ENCODE measurements at places on chromosomes 1 and 21.

DNA sequence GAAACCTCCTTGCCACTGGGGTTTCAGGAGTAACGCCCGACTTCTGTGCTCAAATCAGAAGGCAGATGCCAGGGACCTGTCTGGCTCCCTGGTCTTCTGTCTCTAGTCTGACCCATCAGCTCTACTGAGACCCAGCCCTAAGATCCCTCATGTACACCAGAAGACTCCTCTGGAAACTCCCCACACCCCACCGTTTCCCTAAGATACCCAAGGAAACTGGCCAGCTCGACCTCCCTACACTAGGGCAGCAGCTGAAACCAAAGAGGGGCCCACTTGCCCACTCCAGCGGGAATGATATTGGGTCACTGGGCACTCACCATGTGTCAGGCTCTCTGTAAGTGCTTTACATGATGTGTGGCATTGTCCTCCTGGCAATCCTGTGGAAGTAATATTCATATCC is 469 bp upstream of the S100A16 start:
- no peak for DNase-seq

DNA sequence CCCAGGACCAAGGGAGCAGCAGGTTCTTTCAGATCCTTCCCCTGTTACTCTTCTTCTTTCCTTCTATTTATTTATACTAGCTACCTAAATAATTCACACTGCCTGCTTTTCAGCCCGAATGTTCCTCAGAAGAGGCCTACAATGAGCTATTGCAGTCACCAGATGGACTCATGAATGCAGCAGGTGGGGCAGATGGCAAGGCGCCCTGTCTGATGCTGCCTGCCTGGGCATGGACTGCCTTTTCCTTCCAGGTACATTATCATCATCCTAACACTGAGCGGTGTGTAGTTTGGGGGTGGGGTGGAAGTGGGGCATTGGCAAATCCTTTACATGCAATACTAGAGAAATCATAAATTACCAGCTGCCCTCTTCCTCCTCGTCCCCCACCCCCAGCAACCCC is 17.6 kb downstream of the ESRRG start:
- no peak for DNase-seq

GRCh38 chr1:219963432-219963831 is 35.1 kb upstream of the SLC30A10 start:
- no peak for DNase-seq

DNA sequence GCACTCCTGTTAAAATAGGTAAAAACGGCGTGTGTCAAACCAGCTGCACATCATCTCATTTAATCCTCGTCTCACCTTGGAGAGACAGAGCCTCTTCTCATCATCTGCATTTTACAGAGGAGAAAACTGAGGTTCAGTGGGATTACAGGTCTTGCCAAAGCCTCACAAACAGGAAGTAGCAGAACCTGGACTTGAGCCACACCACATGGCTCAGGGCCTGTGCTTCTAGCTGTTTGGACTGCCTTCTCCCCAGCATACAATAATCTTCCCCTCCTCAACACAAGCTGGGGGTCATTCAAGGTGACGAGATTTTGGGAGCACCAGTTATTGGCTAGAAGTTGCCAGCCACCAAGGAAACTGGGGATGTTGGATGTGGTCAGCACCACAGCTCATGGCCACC is 167.9 kb upstream of the ZC3H12A start:
- peak; percentile 39 for DNase-seq

- DNase-seq: no peak
Observed at GRCh38 chr1:26829184-26829911, 2.9 kb downstream of the ZDHHC18 start.

GRCh38 chr21:42622284-42622683 is 31.1 kb upstream of the PDE9A start:
- DNase-seq: peak; percentile 45

GRCh38 chr21:38897532-38898421 is 92.0 kb downstream of the ETS2 start:
- DNase-seq: no peak

DNA sequence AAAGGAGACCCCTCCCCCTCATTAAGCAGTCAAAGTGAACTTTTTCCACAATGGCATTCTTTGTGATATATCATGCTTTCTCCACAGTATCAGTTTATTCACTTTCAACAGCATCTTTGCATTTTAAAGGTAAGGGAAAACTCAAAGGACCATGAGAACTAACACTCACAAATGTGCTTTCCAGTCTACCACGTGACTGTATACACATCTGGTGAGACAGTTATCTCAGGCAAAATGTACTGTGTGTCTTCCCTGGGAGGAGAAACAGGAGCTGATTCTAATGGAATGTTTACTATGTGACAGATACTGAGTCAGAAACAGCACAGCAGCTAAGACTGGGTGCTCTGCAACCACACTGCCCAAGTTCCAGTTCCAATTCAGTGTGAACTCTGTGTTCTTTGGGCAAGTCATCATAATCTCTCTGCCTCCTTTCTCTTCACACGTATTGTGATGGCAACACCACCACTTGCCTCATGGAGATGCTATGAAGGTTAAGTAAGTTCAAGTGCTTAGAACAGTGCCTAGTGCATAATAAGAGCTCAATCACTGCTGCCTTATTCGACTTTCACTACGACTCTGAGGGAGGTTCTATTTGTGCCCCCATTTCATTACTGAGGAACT is 79.0 kb downstream of the SLC45A1 start:
- DNase-seq: no peak

- no peak for DNase-seq
Observed at GRCh38 chr21:14080764-14081096, 130.0 kb downstream of the LIPI start.

- no peak for DNase-seq
Observed at GRCh38 chr1:228799924-228800323, 64.6 kb downstream of the RHOU start.

DNA sequence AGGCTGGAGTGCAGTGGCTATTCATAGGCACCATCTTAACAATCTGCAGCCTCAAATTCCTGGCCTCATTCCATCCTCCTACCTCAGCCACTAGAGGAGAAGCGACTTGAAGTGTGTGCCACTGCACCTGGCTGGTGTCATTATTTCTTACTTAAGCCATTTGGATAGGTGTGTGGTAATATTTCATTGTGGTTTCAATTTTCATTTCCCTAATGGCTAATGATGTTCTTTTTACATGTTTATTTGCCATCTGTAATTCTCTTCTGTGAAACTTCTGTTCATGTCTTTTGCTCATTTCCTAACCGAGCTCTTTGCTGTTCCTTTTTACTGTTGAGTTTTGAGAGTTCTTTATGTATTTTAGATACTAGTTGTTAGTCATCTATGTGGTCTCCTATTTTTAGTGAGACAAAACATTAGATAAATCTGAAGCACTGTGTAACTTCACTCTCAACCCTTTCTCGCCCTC is 66.8 kb downstream of the SLC27A3 start:
- no peak for DNase-seq

- no peak for DNase-seq
Observed at GRCh38 chr1:198923993-198924392, 285.2 kb downstream of the PTPRC start.

DNA sequence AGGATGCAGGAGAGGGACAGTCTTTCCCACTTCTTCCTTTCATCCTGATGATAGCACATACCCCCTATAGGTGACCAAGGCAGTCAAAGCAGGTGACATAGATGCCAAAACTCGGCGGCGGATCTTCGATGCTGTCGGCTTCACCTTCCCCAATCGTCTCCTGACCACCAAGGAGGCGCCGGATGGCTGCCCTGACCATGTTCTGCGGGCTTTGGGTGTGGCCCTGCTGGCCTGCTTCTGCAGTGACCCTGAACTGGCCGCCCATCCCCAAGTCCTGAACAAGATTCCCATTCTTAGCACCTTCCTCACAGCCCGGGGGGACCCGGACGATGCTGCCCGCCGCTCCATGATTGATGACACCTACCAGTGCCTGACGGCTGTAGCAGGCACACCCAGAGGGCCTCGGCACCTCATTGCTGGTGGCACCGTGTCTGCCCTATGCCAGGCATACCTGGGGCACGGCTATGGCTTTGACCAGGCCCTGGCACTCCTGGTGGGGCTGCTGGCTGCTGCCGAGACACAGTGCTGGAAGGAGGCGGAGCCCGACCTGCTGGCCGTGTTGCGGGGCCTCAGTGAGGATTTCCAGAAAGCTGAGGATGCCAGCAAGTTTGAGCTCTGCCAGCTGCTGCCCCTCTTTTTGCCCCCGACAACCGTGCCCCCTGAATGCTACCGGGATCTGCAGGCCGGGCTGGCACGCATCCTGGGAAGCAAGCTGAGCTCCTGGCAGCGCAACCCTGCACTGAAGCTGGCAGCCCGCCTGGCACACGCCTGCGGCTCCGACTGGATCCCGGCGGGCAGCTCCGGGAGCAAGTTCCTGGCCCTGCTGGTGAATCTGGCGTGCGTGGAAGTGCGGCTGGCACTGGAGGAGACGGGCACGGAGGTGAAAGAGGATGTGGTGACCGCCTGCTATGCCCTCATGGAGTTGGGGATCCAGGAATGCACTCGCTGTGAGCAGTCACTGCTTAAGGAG is 2.9 kb downstream of the NCDN start:
- DNase-seq: peak; percentile 80

- no peak for DNase-seq
Observed at GRCh38 chr1:109466125-109466451, 258 bp upstream of the SYPL2 start.

DNA sequence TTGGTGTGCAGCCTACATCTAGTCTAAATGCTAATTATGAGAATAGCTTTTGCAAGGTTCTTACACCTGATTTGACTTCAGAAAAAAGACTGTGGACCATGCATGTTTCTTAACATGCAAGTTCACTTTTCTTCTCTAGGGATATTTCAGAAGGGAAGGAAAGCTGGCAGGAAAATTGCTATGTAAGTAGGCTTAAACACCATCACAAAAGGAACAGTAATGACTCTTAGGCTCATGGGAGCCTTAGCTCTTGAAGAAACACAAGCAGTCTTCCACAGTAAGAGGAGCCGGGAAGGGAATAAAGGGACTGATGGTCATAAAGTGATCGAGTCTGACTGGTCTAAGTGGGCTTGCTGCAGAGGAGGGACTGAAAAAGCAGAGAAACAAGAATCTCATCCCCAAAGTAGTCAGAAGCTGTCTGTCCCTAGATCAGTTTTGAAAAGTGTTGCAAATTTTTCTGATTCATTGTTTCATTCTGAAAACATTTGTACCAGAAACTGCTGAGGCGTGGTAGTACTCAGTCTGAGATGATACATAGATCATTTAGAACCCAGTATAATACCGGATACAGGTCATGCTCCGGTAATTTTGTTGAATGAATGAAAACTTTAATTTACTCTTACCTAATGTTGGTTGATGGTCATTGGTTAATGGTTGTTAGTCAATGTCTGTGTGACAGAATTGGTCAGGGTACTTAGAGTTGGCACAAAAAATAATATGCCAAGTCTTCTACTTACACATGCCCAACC is 40.9 kb downstream of the SMYD2 start:
- no peak for DNase-seq

DNA sequence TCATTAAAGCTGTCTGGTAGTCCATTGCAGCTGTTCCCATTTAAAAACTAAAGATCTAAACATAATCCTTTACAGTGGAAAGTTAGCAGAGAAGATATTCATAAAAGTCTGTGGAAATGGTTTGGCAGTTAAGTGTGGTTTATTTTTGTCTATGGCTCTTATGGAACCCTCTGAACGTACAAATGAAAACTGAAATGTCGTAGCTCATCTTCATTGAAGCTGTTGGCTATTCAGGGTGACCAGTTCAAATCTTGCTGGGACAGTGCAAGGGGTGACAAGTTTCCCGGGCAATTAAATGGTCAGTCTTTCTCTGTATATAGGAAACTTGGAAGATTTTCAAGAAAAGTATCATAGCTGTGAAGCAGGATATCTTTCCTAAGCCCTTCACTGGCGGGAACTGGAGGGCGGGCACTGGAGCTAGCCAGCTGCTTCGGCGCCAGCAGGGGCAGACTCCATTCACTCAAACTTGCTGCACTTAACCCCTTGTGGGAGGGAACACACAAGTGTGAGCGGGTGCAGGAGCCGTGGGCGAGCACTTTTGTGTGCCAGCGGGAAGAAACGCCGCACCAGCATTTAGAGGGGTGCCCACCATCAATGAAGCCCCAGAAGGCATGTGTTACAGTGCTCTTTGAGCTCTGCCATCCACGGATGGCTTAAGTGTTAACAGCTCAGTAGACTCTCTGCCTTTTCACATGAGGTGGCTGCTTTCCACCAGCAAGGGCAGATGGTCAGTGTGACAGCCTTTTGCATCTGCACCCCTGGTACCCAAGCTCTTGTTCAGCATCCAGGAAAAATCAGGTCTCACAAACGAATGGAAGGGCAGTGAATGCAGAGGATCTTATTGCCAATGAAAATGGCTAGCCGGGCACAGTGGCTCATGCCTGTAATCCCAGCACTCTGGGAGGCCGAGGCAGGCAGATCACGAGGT is 232.1 kb upstream of the KAZN start:
- peak; percentile 41 for DNase-seq

- peak; percentile 59 for DNase-seq
Observed at GRCh38 chr1:220527908-220528678, at the start of gene MARK1. Gene MARK1 (plus strand): TSS chr1:220528136. CDS start chr1:220528823, 687 bp downstream.

DNA sequence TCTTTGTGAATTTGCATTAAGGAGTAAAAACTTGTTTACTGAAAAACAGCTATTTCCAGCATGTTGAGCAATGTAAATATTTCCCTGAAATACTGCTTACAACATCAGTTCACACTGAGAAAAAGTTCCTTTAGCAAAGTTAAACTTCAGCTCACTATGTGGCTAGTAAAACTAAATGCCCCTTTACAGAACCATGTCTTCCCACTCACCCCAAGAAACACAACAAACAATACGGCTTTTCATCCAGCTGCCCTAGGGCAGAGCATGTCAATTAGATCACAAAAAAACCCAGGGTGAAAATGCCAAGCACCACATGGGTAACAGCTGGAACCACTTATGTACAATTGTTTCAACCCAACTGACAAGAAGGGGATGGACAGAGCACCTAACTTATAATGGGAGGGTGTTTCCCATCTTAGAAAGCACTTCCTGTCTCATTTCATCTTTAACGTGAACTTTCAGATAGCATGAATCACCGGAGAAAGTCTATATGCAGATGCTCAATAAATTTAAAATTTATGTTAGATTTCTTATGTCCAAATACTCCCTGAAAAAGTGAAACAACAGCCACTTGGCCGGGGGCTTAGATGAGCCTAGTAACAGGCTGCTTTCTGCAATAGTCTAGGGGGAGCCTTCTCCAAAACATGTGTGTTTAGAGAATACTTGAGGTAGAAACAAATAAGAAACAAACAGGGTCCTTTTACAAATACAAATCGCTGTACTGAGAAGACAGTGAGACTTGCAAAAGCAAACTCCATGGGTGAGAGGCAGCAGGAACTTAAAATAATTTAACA is 6.6 kb downstream of the NID1 start:
- peak; percentile 48 for DNase-seq

All from pons (tissue), 1 donor.